ENCODE measurements at places on chromosomes 16 and 17. TPM values are rescaled to one million over a fixed set of nuclear protein-coding genes. Genes with fewer than 3 reads are reported as not detected.

The HSPB9 gene
- not detected for total RNA-seq

- H3K4me1 ChIP-seq, result peaks cover 8% of the 10 kb centered on the region
- no peak overlapping the region for H3K27ac ChIP-seq
- H3K4me3 ChIP-seq, result no peak overlapping the region
- H3K36me3 ChIP-seq, result no peaks in the 10 kb centered on the region
- H3K27me3 ChIP-seq, result no peaks in the 10 kb centered on the region
These were observed 11.4 kb downstream of the GGA2 start for GRCh38 chr16:23498863-23499262.

GRCh38 chr17:29707212-29707571 lies 84.5 kb upstream of the CORO6 start:
- H3K36me3 ChIP-seq, result no peaks in the 10 kb centered on the region
- H3K4me1 ChIP-seq, result peaks cover 8% of the 10 kb centered on the region
- H3K27ac ChIP-seq, result no peak overlapping the region
- no peak overlapping the region for H3K4me3 ChIP-seq
- no peaks in the 10 kb centered on the region for H3K27me3 ChIP-seq
- no peak for DNase-seq

GRCh38 chr16:56851671-56852400 lies 13.2 kb upstream of the SLC12A3 start:
- H3K27ac ChIP-seq, result no peak overlapping the region
- H3K4me3 ChIP-seq, result no peak overlapping the region
- no peaks in the 10 kb centered on the region for H3K27me3 ChIP-seq
- no peak for DNase-seq
- peaks cover 17% of the 10 kb centered on the region for H3K4me1 ChIP-seq
- H3K36me3 ChIP-seq, result no peaks in the 10 kb centered on the region

DNA sequence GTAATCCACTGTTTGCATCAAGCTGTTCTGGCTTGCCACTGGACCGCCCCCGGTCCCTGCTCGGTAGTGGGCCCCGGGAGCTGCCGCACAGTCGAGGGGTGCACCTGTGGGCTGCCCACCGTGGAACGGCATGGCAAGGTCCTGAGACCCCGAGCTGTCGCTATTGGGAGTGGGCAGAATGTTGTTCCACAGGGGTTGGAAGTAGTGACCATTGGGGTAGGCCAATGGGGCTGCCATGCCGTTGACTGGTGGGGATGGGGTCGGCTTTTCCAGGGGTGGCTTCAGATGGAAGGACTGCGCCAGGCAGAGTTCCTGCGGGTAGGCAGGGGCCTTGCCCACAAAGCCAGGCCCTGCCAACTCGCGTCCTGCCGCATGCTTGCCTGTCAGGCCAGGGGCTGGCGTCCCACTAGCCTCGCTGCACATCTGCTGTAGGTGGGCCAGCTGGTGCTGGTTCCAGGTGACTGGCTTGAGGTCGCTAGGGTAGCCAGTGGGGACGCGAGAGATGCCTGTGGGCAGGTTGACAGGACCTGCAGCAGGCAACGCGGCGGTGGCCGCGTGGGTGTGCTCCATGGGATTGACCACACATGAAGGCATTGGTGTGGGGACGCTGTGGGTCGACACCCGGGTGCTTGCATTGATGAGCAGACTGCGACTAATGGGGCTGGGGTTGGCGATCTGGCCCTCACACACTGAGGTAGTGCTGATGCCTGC lies 14.8 kb downstream of the TRAF4 start:
- no peaks in the 10 kb centered on the region for H3K27me3 ChIP-seq
- no peaks in the 10 kb centered on the region for H3K4me1 ChIP-seq
- no peak overlapping the region for H3K4me3 ChIP-seq
- H3K27ac ChIP-seq, result no peak overlapping the region
- no peaks in the 10 kb centered on the region for H3K36me3 ChIP-seq
- no peak for DNase-seq

GRCh38 chr17:64520359-64520758 lies 13.6 kb downstream of the CEP95 start:
- H3K36me3 ChIP-seq, result peaks cover 14% of the 10 kb centered on the region
- H3K27me3 ChIP-seq, result no peaks in the 10 kb centered on the region
- no peak overlapping the region for H3K27ac ChIP-seq

GRCh38 chr17:41199421-41200078 lies 9.9 kb downstream of the KRTAP9-1 start:
- no peaks in the 10 kb centered on the region for H3K36me3 ChIP-seq
- no peak overlapping the region for H3K27ac ChIP-seq
- H3K4me1 ChIP-seq, result no peaks in the 10 kb centered on the region
- no peaks in the 10 kb centered on the region for H3K27me3 ChIP-seq

GRCh38 chr16:2910441-2910969 lies 1.2 kb upstream of the FLYWCH1 start:
- DNase-seq, result no peak
- H3K4me3 ChIP-seq, result no peak overlapping the region
- H3K27me3 ChIP-seq, result no peaks in the 10 kb centered on the region
- H3K27ac ChIP-seq, result no peak overlapping the region

DNA sequence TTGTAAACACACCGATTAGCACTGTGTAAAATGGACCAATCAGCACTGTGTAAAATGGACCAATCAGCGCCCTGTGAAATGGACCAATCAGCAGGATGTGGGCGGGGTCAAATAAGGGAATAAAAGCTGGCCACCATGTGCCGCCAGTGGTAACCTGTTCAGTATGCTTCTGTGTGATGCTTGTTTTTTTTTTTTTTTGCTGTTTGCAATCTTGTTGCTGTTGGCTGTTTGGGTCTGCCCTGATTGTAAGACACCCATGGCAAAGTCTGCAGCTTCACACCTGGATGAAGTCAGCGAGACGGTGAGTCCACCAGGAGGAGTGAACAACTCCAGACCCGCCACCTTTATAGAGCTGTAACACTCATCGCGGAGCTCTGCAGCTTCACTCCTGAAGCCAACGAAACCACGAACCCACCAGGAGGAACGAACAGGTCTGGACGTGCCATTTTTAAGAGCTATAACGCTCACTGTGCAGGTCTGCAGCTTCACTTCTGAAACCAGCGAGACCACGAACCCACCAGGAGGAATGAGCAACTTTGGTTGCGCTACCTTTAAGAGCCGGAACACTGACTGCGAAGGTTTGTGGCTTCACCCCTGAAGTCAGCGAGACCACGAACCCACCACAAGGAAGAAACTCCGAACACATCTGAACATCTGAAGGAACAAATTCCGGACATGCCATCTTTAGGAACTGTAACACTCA lies 85.0 kb upstream of the MED9 start:
- H3K36me3 ChIP-seq, result no peaks in the 10 kb centered on the region
- DNase-seq, result no peak
- H3K27me3 ChIP-seq, result no peaks in the 10 kb centered on the region
- H3K27ac ChIP-seq, result no peak overlapping the region

DNA sequence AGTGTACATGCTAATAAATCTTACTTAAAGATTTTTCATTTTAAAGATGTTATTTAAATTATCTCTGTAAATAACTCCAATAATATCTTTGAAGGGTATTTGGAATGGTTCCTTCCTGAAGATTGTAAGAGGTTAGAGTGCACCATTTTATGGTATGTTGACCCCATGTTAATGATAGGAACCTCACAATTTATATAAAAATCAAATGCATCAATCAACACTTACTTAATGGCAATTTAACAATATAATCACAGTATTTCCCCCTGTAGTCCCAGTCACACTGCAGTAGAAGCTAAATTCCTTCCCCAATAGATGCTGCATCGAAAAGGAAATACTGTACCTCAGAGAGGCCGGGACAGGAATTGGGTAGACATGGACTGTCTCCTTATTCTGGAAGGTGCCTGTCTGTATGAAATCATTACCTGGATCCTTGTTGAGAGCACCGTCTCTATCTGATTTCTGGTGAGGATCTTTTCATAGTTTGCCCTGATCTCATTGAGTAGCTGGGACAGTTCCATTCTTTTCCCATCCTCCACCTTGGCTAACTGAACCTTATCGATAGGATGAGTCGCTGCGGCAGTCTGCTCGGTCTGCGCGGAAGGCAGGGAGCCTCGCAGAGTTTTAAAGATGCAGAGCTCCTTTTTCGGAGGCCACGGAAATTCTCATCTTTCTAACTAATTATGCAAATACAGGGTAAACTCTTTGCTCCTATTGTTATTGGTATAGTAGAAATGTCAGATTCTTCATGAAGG lies at the start of gene KRT222:
Gene KRT222, minus strand, starts transcription at position 596 of the 752 bp plus-strand sequence. Its CDS starts 78 bp downstream, at position 518.
- H3K4me1 ChIP-seq, result peaks cover 7% of the 10 kb centered on the region
- no peak for DNase-seq
- H3K4me3 ChIP-seq, result no peak within 1 kb of the TSS
- no peaks in the 10 kb centered on the region for H3K27me3 ChIP-seq

DNA sequence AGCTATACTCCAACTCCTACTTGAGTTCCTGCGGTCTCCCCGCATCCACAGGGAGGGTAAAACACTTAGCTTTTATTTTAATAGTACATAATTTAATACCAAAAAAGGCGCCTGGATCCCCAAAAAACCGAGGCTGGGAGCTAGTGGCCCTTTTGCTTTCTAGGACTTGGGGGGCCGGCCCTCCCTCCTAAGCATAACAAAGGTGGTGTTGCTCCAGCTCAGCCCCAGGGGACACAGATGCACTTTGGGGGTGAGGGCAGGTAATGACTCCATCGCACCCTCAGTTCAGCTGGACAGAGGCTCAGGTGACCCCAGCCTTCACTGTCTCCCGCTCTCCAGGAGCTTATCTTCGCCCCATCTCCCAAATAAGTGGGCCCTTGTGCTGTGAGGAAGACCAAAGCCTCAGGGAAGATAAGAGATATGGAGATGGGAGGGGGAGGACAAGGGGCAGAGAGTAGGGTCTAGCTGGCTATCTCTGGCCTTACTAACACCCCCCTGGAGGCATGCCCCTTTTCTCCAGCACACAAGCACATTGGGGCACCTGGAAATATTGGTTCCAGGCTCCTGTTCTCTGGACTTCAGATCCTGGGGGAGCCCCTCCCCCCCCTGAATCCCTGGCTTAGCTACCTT lies 2.8 kb upstream of the NHERF1 start:
- DNase-seq, result no peak
- no peak overlapping the region for H3K27ac ChIP-seq
- no peak overlapping the region for H3K4me3 ChIP-seq

The SPNS2 gene
- 8.3 TPM for total RNA-seq

GRCh38 chr17:18217412-18218015 lies 7.9 kb upstream of the LLGL1 start:
- peak; percentile 80 for DNase-seq
- H3K27me3 ChIP-seq, result no peaks in the 10 kb centered on the region
- H3K4me3 ChIP-seq, result no peak overlapping the region
- no peaks in the 10 kb centered on the region for H3K36me3 ChIP-seq
- H3K4me1 ChIP-seq, result no peaks in the 10 kb centered on the region
- no peak overlapping the region for H3K27ac ChIP-seq

DNA sequence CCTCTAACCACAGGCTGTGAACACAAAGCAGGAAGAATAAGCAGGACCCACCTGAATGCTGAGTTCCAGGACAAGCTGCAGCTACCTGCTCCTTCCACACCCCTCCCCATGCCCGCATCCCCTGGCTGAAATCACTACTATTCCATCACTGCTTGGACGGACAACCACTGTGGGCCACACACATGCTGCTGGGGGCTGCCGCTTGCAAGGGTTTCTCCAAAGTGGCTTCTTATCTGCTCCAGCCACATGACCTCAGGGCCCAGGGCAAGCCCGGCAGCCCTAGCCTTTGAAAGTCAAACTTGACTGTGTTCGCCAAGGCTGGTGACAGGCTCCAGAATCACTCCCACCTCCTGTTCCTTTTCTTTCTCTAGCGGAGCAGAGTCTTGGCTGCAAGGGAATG lies 18.4 kb downstream of the FA2H start:
- H3K27ac ChIP-seq, result no peak overlapping the region
- no peaks in the 10 kb centered on the region for H3K36me3 ChIP-seq
- H3K27me3 ChIP-seq, result no peaks in the 10 kb centered on the region
- H3K4me1 ChIP-seq, result no peaks in the 10 kb centered on the region

GRCh38 chr16:11395949-11396240 lies 50.6 kb downstream of the RMI2 start:
- H3K27me3 ChIP-seq, result no peaks in the 10 kb centered on the region
- no peak overlapping the region for H3K4me3 ChIP-seq
- H3K36me3 ChIP-seq, result no peaks in the 10 kb centered on the region
- no peaks in the 10 kb centered on the region for H3K4me1 ChIP-seq

DNA sequence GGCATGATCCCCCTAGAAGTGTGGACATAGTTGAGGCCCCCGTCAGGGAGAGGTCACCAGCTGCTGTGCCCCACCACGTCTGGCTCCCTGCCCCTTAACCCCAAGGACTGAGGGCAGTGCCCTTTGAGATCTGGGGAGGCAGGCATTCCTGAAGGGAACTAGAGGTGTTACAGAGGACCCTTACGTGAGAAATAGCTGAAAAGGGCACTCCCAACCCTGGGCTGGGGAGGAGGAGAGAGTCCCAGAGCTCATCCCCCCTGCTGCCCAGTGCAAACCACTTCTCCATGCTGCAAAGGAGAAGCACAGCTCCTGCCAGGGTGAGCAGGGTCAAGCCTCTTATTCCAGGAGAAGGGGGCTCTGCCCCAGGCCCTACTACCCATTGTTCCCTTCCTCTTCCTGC lies 10.3 kb upstream of the MINK1 start:
- no peak overlapping the region for H3K27ac ChIP-seq
- no peaks in the 10 kb centered on the region for H3K4me1 ChIP-seq
- DNase-seq, result no peak
- no peaks in the 10 kb centered on the region for H3K36me3 ChIP-seq
- no peak overlapping the region for H3K4me3 ChIP-seq

The CDH1 gene
- total RNA-seq, result 190 TPM

- peaks cover 47% of the 10 kb centered on the region for H3K4me1 ChIP-seq
- H3K36me3 ChIP-seq, result no peaks in the 10 kb centered on the region
- no peak for DNase-seq
- no peak overlapping the region for H3K27ac ChIP-seq
- H3K4me3 ChIP-seq, result no peak overlapping the region
These were observed 855 bp downstream of the HSF4 start for GRCh38 chr16:67165121-67166078.

GRCh38 chr17:42672038-42672437 lies 4.8 kb downstream of the PLEKHH3 start:
- H3K36me3 ChIP-seq, result no peaks in the 10 kb centered on the region
- no peak overlapping the region for H3K27ac ChIP-seq
- H3K27me3 ChIP-seq, result no peaks in the 10 kb centered on the region
- no peak overlapping the region for H3K4me3 ChIP-seq
- no peak for DNase-seq

The SLC35B1 gene
- 141 TPM for total RNA-seq

GRCh38 chr17:74525465-74525725 lies 5.9 kb downstream of the CD300LB start:
- H3K27me3 ChIP-seq, result no peaks in the 10 kb centered on the region
- no peak overlapping the region for H3K4me3 ChIP-seq
- H3K27ac ChIP-seq, result no peak overlapping the region
- no peaks in the 10 kb centered on the region for H3K4me1 ChIP-seq

The SOX15 gene
- total RNA-seq, result 0.13 TPM

The HELZ gene
- 47.1 TPM for total RNA-seq

The ORMDL3 gene
- 73.3 TPM for total RNA-seq

- no peak for DNase-seq
- no peaks in the 10 kb centered on the region for H3K36me3 ChIP-seq
- H3K27me3 ChIP-seq, result peaks cover 3% of the 10 kb centered on the region
These were observed 278 bp downstream of the ITGB4 start for GRCh38 chr17:75721463-75722011.

The KRT33A gene
- not detected for total RNA-seq

DNA sequence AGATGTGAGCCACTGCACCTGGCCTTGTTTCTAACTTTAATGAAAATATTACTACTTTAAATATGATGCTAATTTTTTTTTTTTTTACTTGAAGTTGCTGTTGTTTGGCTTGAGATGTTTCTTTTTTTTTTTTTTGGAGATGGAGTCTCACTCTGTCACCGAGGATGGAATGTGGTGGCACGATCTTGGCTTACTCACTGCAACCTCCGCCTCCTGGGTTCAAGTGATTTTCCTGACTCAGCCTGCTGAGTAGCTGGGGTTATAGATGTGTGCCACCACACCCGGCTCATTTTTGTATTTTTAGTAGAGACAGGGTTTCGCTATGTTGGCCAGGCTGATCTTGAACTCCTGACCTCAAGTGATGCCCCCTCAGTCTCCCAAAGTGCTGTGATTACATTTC lies 23.6 kb downstream of the IGSF6 start:
- no peaks in the 10 kb centered on the region for H3K27me3 ChIP-seq
- H3K4me1 ChIP-seq, result peaks cover 12% of the 10 kb centered on the region
- H3K4me3 ChIP-seq, result no peak overlapping the region
- no peak for DNase-seq
- H3K36me3 ChIP-seq, result no peaks in the 10 kb centered on the region
